ENCODE measurements at places on chromosomes 4 and X.

DNA sequence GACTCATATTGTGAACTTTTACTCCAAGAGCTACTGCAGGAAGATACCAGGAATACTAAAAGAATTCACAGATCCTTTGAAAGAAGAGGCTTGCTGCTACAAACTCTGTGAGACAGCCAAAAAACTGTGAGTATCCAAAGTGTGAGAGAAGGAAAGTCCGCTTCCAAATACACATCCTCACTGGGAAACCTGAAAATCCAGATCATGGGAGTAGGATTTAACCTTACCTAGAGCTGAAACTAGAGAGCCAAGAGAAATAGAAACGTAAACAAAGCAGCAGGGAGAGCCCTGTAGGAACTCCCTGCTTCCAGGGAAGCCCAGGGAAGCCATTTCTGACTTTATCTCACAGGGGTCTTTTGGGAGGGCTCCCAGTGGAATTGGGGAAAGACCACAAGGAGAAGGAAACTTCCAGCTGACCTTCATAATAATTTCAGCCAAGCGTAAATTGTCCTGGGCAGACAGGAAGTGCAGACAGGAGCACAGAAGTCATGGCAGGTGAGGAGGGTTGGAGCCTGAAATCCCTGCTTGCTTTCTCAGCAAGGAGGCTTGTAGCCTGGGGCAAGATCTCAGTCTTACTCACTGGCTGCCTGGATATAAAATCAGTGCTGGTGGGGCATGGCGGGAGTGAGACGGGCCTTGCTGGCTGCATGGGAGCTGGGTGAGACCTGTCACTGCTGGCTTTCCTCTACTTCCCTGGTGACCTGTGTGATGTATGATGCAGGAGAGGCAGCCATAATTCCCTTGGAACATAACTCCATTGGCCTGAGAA lies 26.2 kb upstream of the NFKB1 start:
- no peak for DNase-seq

- DNase-seq, result no peak
Measured at GRCh38 chr4:2685541-2685940, 70.6 kb downstream of the TNIP2 start.

DNA sequence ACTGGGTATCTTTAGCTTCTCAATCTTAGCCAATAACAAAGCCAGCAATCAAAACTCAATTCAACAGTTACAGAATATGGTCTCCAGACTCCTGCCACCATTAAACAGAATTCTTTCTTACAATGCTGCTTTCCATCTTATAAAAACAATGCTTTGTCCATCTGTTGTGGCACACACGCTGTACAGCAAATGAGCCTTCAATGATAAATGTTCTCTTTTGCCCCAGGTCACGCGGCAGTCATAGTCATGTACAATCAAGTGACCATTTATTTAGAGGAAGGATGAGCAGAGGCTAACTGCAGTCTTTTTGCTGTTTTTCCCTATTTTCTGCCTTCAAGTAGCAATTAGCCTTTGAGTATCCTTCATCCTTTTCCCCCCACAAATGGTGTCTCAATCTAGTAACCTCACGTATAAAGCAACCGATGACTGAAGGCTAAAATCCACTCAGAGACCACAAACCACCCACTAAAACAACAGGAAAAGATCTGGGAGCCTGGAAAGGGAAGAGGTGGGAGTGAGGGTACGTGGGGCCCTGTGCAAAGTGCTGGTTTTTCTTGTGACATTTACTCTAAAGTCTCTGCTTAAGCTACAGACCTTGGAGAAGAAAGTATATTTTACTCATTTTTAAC lies 24.4 kb downstream of the TRIM2 start:
- DNase-seq, result no peak

GRCh38 chrX:40853004-40853815 lies 117.9 kb upstream of the MED14 start:
- no peak for DNase-seq

GRCh38 chrX:115261148-115261547 lies 27.3 kb upstream of the LRCH2 start:
- DNase-seq, result no peak

DNA sequence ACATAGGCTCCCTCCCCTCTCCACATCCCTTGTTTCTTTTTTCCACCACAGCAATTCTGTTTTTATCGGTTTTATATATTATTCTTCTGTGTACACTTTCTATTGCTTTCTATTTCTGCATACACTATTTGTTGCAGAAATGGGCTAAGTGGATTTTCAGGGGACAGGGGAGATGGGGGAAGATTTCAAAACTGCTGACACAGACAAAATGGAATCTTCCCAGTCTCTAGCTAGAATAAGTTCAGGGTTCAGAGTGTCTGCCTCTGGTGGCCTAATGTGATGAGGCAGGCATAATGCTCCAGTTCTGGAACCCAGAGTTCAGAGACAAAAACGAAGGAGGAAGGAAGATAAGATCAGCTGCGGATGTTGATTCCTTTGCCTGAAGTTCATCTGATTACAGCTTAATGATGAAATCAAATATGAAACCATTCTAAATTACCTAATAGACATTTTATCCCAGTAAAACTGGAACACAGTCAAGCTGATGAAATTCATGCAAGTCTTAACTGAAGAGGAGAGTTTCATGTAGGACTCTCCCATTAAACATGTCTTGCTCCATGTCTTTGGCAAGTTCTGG lies 447.1 kb downstream of the AFF2 start:
- DNase-seq, result no peak

DNA sequence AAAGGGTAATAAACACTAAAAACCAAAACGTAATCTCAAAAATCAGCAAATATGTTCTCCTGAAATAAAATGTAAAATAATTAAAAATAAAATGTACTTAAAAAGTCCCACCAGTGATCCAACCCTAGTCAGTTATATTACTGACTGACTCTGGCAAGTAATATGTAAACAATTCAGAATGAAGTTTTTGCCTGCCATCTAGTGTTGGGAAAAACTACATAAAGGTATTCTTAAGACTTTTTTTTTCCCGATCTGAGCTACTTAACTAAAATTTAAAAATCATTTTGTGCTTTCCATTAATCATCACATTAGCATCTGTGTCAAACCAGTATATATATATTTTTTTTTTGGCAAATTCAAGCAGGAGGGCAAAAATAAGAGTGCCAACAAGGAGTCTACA lies 24.0 kb downstream of the RCHY1 start:
- DNase-seq, result no peak

DNA sequence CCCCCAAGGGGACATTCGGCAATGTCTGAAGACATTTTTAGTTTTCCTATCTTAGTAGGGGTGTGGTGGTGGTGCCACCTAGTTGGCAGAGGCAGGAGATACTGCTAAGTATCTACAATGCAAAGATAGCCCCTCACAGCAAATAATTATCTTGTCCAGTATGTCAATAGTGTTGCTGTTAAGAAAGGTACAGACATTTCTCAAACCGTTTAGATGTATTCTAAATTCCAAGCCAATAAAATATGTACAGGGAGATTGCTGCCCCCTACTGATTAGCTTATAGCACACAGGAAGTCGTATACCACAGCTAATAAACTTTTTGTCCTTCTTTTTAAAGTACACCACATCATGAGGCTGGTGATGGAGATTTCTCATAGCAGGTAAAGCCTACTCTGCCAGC lies 260.5 kb downstream of the TMA16 start:
- peak; percentile 3 for DNase-seq

- no peak for DNase-seq
Measured at GRCh38 chrX:17553961-17554482, 179.0 kb downstream of the NHS start.

- DNase-seq, result no peak
Measured at GRCh38 chrX:16307950-16308349, 140.7 kb downstream of the MAGEB17 start.

DNA sequence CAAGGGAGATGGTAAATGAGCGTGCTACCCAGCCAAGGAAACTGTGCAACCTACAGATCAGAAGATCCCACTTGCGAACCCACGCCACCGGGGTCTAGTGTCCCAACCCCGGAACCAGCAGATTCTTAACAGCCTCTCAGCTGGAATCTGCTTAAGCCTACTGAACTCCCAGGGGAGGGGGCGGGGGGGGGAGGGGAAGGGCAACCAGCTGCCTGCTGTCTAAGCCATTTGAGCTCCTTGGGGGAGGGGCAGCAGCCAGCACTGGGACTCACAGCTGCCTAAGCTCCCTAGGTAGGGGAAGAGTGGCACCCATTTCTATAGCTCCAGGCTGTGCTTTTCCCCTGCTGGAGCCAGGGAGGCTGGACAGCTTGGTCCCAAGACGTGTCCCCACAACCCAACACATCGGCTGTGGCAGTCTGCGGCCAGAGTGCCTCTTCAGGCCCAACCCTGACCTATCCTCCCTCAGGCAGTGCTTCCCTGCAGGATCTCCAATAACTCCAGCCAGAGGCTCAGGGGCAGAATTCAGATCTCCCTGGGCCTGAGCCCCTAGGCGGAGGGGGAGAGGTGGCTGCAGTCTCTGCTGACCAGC lies 289.2 kb downstream of the LDB2 start:
- DNase-seq, result no peak

DNA sequence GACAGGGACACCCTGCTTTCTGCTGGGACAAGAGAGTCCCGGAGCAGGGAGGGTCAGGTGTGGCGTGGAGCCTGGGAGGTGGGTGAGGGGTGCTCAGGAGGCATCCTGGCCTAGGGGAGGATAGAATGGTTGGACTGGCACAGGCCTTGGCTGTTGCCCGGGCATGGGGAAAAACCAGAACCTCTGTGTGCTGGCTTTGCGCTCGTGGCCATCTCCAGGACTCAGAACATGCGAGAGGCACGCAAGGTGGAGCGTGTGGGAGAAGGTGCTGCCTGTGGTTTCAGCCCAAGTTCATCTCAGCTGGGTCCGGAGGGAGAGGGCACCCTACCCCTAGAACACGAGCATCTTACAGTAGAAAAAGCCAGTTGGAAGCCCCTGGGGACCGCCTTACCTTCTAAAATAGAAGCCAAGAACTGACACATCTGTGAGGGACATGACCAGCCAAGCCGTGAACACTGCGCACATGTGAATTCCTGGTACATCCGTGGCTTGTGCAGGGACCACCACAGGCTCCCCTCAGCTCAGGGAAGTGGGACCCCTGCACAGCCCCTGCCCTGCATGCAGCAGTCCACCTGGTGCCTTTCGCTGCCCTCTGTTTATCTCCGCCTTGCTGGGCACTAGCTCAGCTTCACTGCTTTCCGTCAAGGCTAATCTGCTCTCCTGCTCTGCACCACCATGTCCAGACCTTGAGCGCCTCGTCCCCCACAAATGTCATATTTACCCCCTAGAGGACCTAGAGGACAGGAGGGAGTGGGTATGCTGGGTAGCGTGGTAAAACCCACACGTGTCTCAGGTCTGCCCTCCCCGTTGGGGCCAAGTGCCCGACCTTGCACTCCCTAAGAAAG lies 13.5 kb downstream of the MSANTD1 start:
- DNase-seq, result no peak

GRCh38 chr4:128525387-128525786 lies 237.8 kb upstream of the PGRMC2 start:
- no peak for DNase-seq

DNA sequence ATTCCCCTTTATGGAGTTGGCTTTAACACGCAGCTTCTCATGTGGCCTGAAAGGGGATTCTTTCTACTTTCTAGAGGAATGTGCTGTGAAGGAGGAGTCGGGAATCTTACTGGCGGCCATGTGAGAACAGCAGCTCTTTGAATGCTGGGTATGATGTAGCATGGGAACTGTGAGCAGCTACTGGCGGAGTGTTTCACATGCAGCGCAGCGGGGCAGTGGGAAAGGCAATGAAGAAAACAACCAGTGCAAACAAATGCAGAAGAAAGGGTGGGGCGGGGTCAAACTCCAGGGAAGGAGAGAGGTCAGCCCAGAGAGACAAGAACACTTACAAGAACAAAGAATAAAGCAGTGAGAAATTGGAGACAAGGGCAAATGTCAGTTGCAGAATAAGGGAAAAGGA lies 363.8 kb upstream of the FTHL17 start:
- no peak for DNase-seq

- no peak for DNase-seq
Measured at GRCh38 chr4:128823025-128823661, 13.6 kb downstream of the JADE1 start.

GRCh38 chr4:8403976-8404375 lies 36.5 kb downstream of the ACOX3 start:
- no peak for DNase-seq

DNA sequence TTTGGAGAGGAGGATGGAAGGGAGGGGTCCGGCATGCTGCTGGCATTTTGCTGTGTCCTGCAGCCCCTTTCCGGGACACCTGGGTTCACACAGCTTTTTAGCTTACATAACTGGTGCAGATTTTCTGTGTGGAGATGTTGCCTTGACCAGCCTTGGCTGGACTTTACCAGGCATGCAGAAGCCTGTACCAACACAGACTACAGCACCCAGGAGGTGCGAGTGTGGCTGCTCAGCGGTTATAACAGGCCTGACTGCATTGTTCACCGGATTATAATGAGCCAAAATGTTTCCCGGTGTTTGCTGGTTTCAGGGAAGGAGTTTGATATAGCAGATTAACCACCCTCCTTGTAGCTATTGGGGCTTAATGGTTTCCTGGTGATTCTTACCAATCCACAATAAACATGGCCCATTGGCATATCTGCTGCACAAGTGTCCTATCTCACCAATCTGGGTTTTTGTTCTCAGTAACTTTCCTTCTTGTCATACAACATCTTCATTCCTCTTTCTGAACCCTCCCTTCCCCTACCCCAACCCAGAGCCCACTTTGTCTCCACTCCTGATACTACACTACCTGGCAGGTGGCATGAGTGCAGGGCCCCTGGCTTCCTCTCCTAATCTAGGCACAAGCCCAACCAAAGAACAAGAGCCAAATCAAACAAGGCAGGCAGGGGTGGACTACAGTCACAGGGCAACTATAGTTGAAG lies 3.9 kb downstream of the RPL10 start:
- DNase-seq, result no peak

- no peak for DNase-seq
Measured at GRCh38 chr4:48266781-48267180, 2.9 kb downstream of the TEC start.

DNA sequence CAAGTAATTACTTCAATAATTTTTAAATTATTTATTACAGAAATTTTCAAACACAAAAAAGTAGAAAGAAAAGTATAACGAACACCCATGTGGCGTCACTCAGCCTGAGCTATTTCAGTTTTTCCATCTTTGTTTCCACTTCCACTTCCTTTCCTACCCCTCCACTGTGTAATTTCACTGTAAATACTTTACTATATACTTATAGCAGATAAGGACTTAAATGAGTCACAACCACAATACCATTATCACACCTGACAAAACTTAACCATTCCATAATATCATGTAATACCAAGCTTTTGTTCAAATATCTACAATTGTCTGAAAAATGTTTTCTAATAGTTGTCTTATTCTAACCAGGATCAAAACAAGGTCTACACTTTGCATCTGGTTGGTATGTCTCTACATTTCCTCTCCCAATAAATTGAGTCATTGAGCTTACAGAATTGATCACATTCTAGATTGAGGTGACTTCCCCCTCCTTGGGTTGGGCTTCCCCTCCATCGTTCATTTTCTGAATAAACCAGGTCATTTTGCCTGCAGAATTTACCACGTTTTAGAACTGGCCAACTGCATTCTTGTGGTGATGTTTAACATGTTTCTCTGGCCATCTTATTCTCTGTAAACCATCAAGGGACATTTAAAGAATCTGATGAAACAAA lies 48.7 kb downstream of the ATP10D start:
- no peak for DNase-seq
